ENCODE measurements at places on chromosomes 1 and 21. TPM values are rescaled to one million over a fixed set of nuclear protein-coding genes. Genes with fewer than 3 reads are reported as not detected.

RIPPLY3 gene
- polyA plus RNA-seq: 0.03 TPM

GRCh38 chr21:16117331-16117730 lies 387.5 kb downstream of the USP25 start:
- peak overlapping the region; percentile 97 for H3K27ac ChIP-seq
- peaks cover 34% of the 10 kb centered on the region for H3K4me1 ChIP-seq
- H3K36me3 ChIP-seq: no peaks in the 10 kb centered on the region
- H3K27me3 ChIP-seq: no peaks in the 10 kb centered on the region
- H3K4me3 ChIP-seq: peak overlapping the region; percentile 45

DNALI1 gene
- polyA plus RNA-seq: 5.7 TPM

DNA sequence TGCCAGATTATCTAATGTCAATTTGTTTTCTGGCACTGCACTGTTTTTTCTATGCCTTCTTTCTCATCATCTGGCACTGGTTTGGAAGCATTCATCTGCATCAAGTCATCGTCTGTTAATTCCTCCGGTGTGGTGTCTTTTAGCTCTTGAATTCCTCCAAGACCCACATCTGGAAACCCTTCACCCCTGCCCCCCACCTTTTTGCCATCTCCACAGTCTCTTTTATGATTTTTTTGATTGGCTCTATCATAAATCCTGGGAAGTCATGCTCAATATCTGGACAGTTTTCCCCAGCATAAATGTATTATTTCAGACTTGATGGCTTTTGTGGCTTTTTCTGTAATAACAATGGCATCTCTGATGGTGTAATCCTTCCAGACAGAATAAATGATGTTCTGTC lies 10.4 kb upstream of the KCNK1 start:
- H3K27ac ChIP-seq: no peak overlapping the region
- H3K4me1 ChIP-seq: no peaks in the 10 kb centered on the region
- no peaks in the 10 kb centered on the region for H3K27me3 ChIP-seq
- no peak overlapping the region for H3K4me3 ChIP-seq

DNA sequence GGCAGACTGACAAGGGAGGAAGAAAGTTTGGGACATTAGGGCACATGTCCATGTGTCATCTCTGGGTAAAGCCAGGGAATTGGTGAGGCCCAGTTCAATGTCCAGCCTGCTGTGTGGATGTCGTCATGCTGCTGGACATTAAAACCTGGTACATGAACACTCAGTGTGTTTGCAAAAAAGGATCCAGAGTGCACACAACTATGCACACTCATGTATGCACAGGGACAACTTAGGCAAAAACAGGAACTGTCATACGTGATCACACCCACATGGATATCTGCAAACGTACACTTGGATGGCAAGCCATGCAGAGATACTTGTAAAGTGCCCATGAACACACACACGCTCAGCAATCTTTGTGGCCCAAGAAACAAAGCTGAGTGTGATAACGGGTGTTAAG lies 47.9 kb upstream of the NEK2 start:
- no peak overlapping the region for H3K4me3 ChIP-seq
- DNase-seq: no peak
- H3K4me1 ChIP-seq: no peaks in the 10 kb centered on the region
- H3K27ac ChIP-seq: no peak overlapping the region
- no peaks in the 10 kb centered on the region for H3K36me3 ChIP-seq

DNA sequence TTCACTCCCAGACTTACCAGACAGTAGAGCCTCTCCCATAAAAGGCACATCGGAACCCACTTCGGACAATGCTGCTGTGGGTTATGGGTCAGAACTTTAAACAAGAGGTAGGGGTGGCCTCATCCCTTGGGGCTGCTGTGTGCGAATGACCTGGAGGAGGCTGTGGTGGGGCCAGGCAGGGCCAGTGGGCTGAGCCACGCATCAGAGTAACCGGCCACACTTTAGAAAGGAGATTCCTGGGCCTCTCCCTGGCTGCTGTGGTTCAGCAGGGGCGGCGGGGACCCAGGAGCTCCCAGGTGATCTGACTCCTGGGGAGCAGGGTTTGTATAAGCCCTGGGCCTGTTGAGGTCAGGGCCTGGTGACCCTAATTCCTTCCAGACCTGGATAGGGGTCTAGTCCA lies 110.2 kb upstream of the C1orf174 start:
- no peak overlapping the region for H3K4me3 ChIP-seq
- H3K27ac ChIP-seq: no peak overlapping the region
- no peak for DNase-seq
- no peaks in the 10 kb centered on the region for H3K27me3 ChIP-seq
- no peaks in the 10 kb centered on the region for H3K4me1 ChIP-seq

GRCh38 chr21:45970674-45971615 lies 10.6 kb upstream of the COL6A1 start:
- no peak overlapping the region for H3K4me3 ChIP-seq
- H3K36me3 ChIP-seq: no peaks in the 10 kb centered on the region
- H3K4me1 ChIP-seq: peaks cover 29% of the 10 kb centered on the region
- H3K27ac ChIP-seq: no peak overlapping the region
- H3K27me3 ChIP-seq: no peaks in the 10 kb centered on the region

Data from endothelial cell of umbilical vein (primary cell).